CD8-positive, alpha-beta memory T cell (primary cell): ENCODE measurements at places on chromosomes 3 and 15.

GRCh38 chr15:60390231-60390630, 7.6 kb downstream of the ANXA2 start:
- peaks cover 29% of the 10 kb centered on the region for H3K4me1 ChIP-seq
- no peak for DNase-seq
- H3K27me3 ChIP-seq, result no peaks in the 10 kb centered on the region
- H3K27ac ChIP-seq, result no peak overlapping the region

GRCh38 chr3:24437326-24437725, 57.3 kb downstream of the THRB start:
- H3K27ac ChIP-seq, result no peak overlapping the region
- no peaks in the 10 kb centered on the region for H3K4me1 ChIP-seq
- H3K36me3 ChIP-seq, result no peaks in the 10 kb centered on the region
- DNase-seq, result no peak
- no peaks in the 10 kb centered on the region for H3K27me3 ChIP-seq

DNA sequence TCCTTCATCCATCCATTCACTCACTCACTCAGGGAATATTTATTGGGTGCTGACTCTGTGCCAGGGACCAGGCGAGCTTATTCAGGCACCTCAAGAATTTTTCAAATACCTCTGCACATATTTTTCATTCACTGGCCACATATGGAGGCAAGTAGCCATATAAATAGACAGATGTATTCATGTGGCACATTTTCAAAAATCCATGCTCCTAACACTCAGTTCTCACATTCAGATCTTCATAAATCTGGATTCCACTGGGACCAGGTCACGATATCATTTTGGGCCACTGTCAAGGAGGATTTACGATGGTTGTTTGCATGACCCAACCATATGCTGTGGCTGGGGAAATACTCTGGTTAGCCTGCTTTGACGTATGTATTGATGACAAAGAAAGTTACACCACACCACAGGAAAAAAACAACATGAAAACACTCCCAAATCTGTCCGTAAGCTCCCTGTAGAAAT, 241.8 kb upstream of the LRTM1 start:
- no peak for DNase-seq
- H3K36me3 ChIP-seq, result no peaks in the 10 kb centered on the region
- no peak overlapping the region for H3K27ac ChIP-seq

- H3K4me3 ChIP-seq, result peak overlapping the region; percentile 89
- H3K27me3 ChIP-seq, result no peaks in the 10 kb centered on the region
- peak; percentile 73 for DNase-seq
Observed at GRCh38 chr3:53890726-53891475, 758 bp downstream of the SELENOK start.

GRCh38 chr15:39110336-39110735, 470.5 kb upstream of the THBS1 start:
- no peak overlapping the region for H3K4me3 ChIP-seq
- no peak for DNase-seq
- H3K36me3 ChIP-seq, result no peaks in the 10 kb centered on the region
- H3K4me1 ChIP-seq, result no peaks in the 10 kb centered on the region
- H3K27me3 ChIP-seq, result peaks cover 6% of the 10 kb centered on the region
- no peak overlapping the region for H3K27ac ChIP-seq

DNA sequence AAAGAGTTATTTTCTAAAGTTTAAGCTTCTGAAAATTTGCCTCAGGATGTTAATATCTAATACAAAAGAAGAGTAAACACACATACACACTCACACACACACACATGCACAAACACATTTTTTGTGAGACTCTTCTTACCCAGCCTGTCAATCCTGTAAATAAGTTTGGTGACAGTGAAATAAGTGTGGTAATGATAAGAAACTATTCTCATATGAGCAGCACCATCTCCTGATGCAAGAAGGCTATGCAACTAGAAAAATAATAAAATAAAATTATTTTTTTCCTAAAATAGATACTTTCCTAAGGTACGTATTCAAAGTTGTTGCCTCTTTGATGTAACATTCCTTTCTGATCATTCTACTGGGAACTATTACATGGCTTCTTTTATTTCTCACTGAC, 155.1 kb downstream of the MECOM start:
- no peaks in the 10 kb centered on the region for H3K36me3 ChIP-seq
- DNase-seq, result no peak
- H3K4me1 ChIP-seq, result no peaks in the 10 kb centered on the region
- no peaks in the 10 kb centered on the region for H3K27me3 ChIP-seq

- no peak overlapping the region for H3K4me3 ChIP-seq
- no peaks in the 10 kb centered on the region for H3K27me3 ChIP-seq
- no peak for DNase-seq
Observed at GRCh38 chr3:101248736-101249135, 71.6 kb downstream of the IMPG2 start.

DNA sequence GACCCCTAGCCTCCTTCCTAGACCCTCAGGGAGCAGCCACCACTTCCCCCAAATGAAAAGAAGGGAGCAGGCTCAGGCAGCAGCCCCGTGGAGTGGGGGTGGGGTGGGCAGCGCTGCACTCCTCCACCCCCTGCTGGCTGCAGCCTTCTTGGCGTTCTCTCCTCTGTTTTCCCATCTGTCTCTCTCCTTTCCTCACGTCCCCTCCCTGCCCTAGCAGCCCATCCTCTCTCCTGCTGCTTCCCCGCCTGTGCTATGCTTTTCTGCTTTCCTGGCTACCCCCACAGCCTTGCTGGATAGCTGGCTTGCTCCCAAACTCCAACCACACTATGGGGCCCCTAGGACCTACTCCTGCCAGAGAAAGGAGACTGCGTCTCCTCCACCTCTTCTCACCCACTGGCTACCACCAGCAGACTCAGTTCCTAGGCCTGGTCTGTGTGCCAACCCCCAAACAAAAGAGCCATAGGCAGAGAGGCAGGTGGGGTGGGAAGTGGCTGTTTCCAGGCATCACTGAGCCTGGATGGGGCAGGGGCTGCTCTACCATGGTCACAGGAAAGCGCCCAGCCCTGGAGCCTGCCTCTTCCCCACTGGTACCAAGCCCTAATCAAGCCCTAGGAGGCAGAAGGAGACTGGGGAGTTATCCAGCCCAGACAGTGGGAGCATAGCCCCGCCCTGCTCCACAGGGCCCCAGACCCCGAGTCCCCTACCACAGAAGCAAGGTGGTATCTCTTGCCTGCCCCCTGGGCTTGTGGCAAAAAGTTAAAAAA, 3.4 kb upstream of the DISP2 start:
- no peaks in the 10 kb centered on the region for H3K36me3 ChIP-seq
- H3K4me3 ChIP-seq, result no peak overlapping the region
- peaks cover 11% of the 10 kb centered on the region for H3K4me1 ChIP-seq
- H3K27me3 ChIP-seq, result no peaks in the 10 kb centered on the region

GRCh38 chr15:39756806-39757522, 25.7 kb downstream of the FSIP1 start:
- no peaks in the 10 kb centered on the region for H3K27me3 ChIP-seq
- no peak overlapping the region for H3K27ac ChIP-seq
- no peak overlapping the region for H3K4me3 ChIP-seq
- H3K36me3 ChIP-seq, result no peaks in the 10 kb centered on the region
- H3K4me1 ChIP-seq, result no peaks in the 10 kb centered on the region

- no peaks in the 10 kb centered on the region for H3K27me3 ChIP-seq
- H3K4me3 ChIP-seq, result no peak overlapping the region
- H3K4me1 ChIP-seq, result no peaks in the 10 kb centered on the region
- DNase-seq, result no peak
- H3K36me3 ChIP-seq, result no peaks in the 10 kb centered on the region
Observed at GRCh38 chr3:151119188-151119587, 33.7 kb downstream of the MED12L start.

DNA sequence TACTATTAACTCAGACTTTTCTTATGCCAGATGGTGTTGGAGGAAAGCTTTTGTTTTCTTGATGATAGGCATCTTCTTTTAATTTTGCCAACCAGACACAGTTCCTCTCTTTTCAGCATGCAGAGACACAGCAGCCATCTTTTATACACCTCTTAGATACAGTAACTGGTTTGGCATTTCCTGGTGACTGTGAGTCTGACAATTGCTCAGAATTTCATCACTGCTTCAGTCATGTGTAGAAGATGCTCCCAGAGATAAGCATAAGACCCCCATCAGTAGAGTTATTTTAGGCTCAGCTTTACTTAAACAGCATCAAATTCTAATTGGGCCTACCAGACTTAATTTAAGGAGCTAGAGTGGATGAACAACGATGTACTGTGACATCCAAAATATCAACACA, 779.0 kb downstream of the SQOR start:
- H3K36me3 ChIP-seq, result no peaks in the 10 kb centered on the region
- no peak overlapping the region for H3K27ac ChIP-seq
- H3K4me3 ChIP-seq, result no peak overlapping the region
- DNase-seq, result no peak

DNA sequence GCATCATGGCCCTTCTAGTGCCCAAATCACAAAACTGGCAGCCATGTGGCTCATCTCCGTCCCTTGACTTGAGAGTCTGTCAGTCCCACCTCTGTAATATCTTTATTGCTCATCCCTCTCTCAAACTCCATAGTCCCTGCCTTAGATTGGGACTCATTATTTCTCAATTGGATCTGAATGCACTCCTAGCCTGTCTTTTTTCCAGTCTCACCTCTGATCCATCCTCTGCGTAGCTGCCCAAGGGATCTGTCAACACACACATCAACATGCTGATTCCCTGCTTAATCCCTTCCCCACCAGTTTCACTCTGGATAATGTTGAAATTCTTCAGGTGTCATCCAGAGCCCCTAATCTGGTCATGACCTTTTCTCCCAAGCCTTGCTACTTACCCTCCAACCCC, 39.3 kb downstream of the NMNAT3 start:
- H3K27me3 ChIP-seq, result no peaks in the 10 kb centered on the region
- no peak for DNase-seq
- H3K36me3 ChIP-seq, result no peaks in the 10 kb centered on the region
- H3K4me1 ChIP-seq, result no peaks in the 10 kb centered on the region
- no peak overlapping the region for H3K4me3 ChIP-seq

GRCh38 chr3:188979669-188980310, 192.0 kb upstream of the TPRG1 start:
- H3K4me1 ChIP-seq, result peaks cover under 1% of the 10 kb centered on the region
- no peak overlapping the region for H3K27ac ChIP-seq
- no peak for DNase-seq
- no peaks in the 10 kb centered on the region for H3K27me3 ChIP-seq

- no peaks in the 10 kb centered on the region for H3K27me3 ChIP-seq
- H3K4me3 ChIP-seq, result no peak overlapping the region
- H3K27ac ChIP-seq, result no peak overlapping the region
- no peak for DNase-seq
- H3K4me1 ChIP-seq, result no peaks in the 10 kb centered on the region
Observed at GRCh38 chr3:134180761-134181160, 69.9 kb downstream of the RYK start.
